Inflammatory macrophage treated with lipopolysaccharide for 4 hours (primary cell): ENCODE measurements at places on chromosomes 1 and 21.
A peak's percentile ranks its signal among the peaks of the same experiment; 100 is the strongest.

DNA sequence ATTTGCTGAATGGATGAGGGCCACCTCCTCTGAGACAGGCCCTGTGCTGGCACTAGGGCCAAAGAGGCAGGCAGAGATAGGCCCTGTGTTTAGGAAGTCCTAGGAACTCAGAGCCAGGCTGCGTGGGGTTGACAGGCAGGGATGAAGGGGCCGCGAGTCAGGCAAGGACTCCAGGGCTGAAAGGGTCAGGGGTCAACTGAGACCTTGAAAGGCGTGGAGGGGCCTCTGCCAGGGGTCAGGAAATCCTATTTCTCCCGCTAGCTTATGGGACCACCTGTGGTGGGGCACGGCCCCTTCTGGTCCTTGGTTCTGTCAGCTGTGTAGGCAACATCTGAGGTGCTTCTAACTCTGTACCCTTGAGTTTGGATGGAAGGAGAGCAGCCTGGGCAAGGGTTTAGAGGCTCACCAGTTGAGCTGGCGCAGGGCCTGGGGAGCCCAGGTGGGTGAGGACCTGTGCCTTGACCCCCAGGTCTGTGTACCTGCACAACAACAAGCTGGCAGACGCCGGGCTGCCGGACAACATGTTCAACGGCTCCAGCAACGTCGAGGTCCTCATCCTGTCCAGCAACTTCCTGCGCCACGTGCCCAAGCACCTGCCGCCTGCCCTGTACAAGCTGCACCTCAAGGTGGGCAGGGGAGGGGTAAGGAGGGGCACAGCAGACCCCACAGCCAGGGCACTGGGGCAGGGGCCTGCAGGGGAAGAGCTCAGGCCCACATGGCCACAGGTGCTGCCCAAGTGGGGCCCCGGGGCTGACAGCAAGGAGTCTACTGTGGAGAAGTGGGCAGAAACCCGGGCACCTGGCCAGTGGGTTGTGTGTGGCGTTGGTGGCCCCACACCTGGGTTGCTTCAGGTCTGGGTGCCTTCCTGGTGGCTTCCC is 14.9 kb downstream of the PODN start:
- no peak for DNase-seq

DNA sequence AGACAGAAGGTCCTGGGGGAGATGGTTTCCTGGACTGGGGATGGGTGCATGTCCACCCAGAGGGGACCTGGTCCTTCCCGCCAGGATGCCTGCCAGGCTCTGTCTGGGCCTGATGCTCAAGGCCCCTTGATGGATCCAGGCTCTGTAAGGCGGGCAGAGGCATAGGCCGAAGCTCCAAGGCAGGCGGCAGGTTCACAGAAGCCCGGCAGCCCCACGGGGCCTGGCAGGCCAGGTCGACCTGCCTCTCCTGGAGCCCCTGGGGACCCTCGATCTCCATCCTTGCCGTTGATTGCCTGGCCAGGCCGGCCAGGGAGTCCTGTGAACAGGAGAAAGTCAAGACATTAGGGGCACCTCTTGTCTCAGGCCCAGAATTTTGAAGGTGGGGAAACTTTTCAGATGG is 16.0 kb downstream of the COL9A2 start:
- DNase-seq: no peak

DNA sequence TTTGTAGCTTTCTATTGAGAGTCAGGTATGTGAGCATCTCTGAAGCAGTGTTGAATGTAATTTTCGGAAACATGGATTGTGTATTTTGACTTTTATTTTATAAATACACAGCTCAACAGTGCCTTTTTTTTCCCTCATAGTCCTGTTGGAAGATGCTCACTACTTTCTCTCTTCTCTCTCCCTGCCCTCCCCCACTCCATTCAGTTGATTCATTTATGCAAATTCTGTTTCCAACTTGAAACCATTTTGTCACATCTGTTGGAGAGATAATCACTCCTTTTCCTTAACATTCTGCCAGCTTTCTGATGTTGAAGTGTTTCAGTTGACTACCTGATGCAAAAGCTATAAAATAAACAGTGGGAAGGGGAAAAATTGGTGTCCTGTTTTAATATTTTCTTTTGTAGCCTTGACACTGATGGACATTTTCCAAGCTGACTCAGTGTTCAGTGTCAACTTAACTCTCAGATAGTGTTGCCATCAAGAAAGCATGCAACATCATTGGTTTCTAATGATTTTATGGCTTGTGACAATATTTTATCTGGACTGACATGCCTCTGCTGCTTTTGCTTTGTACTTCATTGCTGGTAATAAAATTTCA is 194.5 kb downstream of the HS2ST1 start:
- DNase-seq: no peak

GRCh38 chr1:154749078-154749760 is 120.9 kb downstream of the KCNN3 start:
- peak; percentile 51 for DNase-seq

DNA sequence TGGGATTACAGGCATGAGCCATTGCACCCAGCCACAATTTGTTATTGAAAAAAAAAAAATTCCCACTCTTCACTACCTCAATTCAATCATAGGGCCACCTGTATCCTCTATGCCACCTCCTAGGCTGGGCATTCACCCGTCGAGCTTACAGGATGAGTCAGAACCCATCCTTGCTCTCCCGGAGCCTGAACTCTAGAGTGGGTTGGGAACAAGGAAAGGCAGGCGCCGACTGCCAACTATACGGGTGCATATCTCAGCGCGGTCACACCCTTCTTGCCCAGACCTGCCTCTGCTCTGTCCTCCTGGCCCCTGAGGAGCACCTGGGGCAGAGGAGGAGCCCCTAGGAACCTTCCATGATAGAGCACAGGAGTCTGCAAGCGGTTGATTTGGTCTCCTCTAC is 21.4 kb upstream of the LBR start:
- no peak for DNase-seq

DNA sequence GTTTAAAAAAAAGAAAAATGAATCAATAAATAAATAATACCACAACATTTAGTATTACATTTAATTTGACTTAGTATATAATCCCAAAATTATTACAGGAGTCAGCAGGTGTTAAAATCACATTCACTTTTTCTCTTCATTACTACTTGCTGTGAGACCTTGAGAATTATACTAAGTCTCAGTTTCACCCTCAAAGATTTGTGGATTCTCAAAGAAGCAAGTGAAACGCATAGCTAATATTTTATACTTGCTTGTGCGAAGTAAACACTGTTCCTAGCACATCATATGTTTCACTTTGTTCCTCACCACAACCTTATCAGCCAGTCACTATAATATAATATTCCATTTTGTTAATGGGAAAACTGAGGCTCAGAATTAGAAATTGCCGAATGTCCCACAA is 4.0 kb downstream of the CLCA1 start:
- DNase-seq: no peak
